CD8-positive, alpha-beta T cell (primary cell): ENCODE measurements at places on chromosomes 7 and 10. TPM values are rescaled to one million over a fixed set of nuclear protein-coding genes. Genes with fewer than 3 reads are reported as not detected.

EVX1 gene
- 0.24 TPM for total RNA-seq

CCL24 gene
- total RNA-seq: not detected

DNA sequence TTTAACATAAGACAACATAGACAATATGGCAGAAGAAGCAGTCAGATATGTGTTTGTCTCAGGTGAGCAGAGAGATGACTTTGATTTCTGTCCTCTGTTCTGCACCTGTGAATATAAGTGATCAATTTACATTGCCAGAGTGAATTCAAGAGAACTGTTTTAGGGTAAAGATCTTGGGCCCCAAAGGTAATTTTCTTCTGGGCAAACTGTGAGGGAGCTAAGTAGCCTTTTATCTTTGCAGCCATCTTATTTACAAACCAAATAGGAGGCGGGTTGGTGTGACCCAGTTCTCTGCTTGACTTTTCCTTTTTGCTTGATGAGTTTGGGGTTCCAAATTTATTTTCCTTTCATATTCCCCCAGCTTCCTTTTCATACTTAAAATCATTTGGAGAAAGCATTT is 118.2 kb downstream of the ANKRD26 start:
- no peak for DNase-seq

LBX1 gene
- total RNA-seq: not detected

LLCFC1 gene
- total RNA-seq: not detected

CREB3L2 gene
- total RNA-seq: 12.6 TPM

- DNase-seq: peak; percentile 17
These were observed 48.6 kb upstream of the SLIT1 start for GRCh38 chr10:97234400-97234799.

DNA sequence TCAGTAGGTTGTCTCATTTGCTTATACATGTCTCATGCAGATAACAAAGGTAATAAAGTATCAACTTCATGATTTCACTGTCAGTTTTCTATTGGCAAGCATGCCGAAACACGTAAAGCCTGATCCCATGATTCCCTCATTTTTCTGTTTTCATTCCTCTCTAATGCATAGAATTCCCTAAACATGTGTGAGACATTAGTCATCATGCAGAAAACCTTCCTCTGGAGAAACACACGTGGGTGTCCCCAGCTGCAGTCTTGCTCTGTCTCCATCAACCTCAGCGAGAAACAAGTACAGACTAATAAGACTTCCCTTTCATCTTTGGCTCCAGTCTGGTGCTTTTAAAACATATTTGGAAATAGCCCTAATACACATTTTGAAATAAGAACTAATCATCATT is 432.7 kb upstream of the VSTM2A start:
- DNase-seq: no peak

DNA sequence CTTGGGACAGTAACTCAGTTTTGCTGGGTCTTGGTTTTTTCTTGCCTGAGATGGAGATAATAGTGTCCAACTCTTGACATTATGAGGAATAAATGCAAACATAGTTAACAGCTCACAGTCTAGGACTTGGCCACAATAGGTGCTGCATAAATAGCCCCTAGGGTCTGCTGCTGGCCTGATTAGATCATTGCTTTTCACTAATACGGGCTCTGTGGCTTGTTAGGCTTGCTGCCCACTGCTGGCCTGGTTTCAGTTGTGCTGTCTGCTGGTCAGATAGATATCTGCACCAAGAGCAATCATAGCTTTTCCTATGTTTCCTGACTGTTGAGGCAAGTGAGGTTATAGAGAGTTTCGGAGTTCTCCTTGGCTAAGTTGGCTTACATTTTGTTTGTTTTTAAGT is 246.1 kb downstream of the DNAJB9 start:
- DNase-seq: no peak

PIP gene
- total RNA-seq: not detected

CACNB2 gene
- total RNA-seq: not detected

- DNase-seq: no peak
These were observed 511.6 kb upstream of the IGFBP3 start for GRCh38 chr7:46432708-46433107.

NKX1-2 gene
- total RNA-seq: not detected

- DNase-seq: no peak
These were observed 400.8 kb downstream of the SEMA3D start for GRCh38 chr7:84786073-84786472.

DNA sequence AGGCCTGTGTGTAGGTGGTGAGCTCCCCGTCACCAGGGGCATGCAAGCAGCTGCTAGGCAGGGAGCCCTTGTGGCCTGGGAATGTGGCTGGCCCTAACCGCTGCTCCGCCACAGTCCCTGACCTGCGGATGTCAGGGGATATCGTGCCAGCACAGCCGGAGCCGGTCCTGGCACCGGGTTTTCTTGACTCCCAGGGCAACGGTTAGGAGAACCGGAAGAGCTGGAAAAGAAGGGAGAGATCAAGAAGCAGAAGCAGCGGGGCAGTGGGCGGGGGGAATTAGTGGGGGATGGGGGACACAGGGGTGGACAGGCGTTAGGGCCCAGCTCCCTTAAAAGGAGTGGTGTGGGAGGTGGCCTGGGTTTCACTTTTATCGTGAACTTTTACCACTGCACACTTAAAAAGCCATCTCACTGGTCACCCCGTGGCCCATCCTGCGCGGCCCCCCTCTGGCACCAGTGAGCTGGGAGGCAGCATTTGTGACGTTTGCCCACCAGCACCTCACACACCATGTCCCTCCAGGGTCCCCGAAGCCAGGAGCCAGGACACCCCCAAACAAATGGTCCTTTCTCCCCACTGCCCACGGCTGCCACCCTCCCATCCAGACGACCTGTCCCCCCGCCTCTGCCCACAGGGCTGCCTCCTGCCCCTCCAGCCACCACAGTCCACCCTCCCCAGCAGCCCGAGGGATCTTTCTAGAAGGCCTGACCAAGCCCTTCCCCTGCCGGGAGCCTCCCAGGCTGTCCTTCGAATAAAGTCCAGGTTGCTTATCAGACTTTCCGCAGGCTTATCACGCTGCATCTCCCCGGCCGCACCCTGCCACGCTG is 1.8 kb upstream of the MICALL2 start:
- no peak for DNase-seq

C10orf62 gene
- not detected for total RNA-seq

DNA sequence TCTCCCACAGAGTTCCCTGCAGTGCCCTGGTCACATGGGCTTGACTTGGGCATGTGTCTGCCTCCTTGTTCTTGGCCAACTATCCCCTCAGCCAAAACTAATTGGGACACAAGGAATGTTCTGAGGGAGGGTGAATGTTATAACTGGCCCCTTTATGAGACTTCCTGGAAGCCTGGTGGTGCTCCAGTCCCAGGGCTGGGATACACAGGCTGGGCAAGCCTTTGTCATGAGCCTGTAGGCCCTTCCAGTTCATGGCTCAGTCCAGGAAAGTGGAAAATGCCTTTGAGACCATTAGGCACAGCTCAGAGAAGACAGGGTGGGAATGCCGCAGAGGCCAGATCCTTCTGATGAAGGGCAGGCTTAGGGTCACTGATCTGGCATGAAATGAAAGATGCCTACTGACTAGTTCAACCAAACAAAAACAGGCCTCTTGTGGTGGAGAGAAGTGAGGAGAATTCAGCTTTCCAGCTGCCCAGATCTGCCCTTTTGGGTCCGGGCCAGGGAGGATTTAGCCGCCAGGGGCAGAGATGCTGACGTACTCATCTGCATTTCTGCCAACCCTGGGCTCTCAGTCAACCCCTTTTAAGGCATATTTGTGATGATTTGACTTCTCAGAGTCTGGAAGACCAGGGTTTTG is 961.5 kb downstream of the KCNMA1 start:
- DNase-seq: no peak

- DNase-seq: no peak
These were observed 23.5 kb upstream of the SAMD9L start for GRCh38 chr7:93171606-93172226.

- no peak for DNase-seq
These were observed 182.6 kb downstream of the TCF7L2 start for GRCh38 chr10:113132591-113133121.

TAS2R41 gene
- not detected for total RNA-seq

- no peak for DNase-seq
These were observed 115.8 kb downstream of the SORBS1 start for GRCh38 chr10:95445223-95445836.

SFTPA1 gene
- not detected for total RNA-seq

GRCh38 chr7:155202106-155202871 is 95.4 kb upstream of the INSIG1 start:
- no peak for DNase-seq

ZNF425 gene
- total RNA-seq: 0.52 TPM

DNA sequence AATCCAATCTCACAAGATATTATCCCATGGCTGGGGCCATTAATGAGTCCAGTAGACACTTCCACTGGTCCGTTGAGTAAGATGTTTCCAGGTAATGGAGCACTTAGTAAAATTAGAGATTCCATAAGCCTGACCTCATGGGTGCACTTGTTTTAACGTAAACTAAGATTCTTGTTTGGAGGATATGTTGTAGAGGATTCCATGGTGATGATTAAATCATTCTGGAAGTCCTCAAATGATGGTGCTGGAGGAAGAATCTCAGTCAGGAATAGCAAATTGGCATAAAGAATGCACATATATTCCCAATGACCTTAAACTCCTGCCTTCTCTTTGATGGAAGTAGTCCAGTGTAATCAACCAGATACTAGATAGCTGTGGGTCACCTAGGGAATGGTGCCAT is 161.9 kb upstream of the PCLO start:
- no peak for DNase-seq

- no peak for DNase-seq
These were observed 35.7 kb downstream of the SLIT1 start for GRCh38 chr10:97150013-97150595.

MYL7 gene
- not detected for total RNA-seq

SPACDR gene
- total RNA-seq: not detected

DNA sequence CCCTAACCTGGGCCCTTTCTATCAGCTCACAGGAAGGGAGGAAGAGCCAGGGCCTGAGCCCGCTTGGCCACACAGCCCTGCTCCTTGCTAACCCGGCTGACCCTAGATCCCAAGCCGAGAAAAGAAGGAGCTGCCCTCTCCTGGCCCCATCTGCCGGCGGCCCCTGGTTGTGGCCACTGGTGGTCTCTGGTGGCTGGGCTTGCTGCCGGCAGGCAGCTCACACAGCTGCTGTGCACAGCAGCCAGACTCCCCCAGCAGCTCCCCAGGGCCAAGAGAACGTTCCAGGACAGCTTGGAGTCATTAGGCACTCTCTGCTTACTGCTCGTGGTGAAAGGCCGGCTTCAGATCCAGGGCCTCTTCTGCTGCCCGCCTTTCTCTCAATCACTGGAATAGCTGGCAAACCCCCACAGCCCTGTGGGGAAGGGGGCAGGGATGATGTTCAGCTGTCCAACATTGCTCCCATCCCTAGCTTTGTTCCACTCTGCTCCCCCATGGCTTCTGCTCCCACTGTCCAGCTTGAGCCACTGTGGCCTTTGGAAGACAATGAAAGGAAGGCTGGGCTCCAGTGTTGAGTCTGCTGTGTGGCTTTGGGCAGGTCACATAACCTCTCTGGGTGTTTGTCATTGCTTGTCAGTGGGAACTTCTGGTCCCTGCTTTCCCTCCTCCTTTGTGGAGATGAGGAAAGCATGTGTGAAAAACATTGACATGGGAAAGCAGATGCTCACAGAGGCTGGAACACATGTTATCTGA is 35.4 kb upstream of the COL13A1 start:
- no peak for DNase-seq

CD36 gene
- not detected for total RNA-seq

STOX1 gene
- not detected for total RNA-seq

DNA sequence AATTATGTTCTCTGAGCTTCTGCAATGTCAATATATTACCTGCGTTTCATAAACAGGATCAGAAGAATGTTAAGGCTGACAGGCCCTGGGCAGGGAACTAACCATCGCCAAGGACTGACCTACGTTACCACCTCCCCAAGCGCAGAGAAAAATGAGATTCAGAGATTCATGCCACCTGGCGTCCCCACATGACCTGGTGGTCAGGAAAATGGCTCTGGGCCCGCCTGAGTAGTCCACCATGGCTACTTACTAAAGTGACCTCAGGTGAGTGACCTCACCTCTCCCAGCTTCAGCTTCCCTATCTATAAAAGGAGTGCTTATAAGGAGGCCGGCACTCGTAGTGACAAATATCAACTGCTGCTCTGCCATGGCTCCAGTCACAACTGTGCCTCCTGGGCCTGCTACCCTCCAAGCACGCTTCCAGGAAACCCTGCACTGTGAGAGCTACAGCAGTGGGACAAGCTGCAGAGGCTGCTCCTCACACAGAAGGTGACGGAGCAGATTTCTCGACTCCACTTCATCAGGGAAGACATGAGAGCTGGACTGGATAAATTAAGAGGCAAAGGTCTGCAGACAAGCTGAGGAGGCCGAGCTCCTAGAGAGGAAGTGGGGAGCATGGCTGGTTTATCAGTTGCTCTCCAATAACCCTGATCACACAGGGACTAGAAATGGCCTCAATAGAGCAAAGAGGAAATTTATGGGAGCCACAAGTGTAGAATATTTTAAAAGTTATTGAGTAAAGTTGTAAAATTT is 103.0 kb downstream of the RNF216 start:
- DNase-seq: no peak

GSAP gene
- total RNA-seq: 11.9 TPM

- DNase-seq: no peak
These were observed 2.1 kb downstream of the ANK3 start for GRCh38 chr10:60387531-60387930.

GRCh38 chr7:129213828-129214227 is 11.0 kb upstream of the AHCYL2 start:
- DNase-seq: no peak

DNA sequence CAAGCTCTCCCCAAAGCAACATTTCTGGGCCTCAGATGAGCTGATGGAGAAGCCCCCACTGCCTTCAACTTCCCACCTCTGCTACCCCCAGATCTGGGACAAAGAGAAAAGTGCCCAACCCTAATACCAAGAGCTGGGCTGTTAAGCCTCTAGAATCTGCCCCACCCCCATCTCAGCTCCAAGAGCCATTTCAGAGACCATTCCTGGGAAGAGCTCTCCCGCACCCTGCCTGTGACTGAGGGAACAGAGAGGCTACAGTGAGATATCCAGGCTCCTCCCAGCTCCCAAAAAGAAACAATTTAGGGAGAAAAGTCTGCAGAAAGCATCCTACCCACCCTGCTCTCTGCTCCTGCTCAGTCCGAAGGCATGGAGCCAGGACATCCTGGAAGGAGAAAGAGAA is 2.5 kb upstream of the KCNH2 start:
- DNase-seq: no peak

- DNase-seq: no peak
These were observed 1.4 kb downstream of the FZD1 start for GRCh38 chr7:91265693-91266066.

- no peak for DNase-seq
These were observed 331.6 kb upstream of the HPS1 start for GRCh38 chr10:98778277-98778759.

DNA sequence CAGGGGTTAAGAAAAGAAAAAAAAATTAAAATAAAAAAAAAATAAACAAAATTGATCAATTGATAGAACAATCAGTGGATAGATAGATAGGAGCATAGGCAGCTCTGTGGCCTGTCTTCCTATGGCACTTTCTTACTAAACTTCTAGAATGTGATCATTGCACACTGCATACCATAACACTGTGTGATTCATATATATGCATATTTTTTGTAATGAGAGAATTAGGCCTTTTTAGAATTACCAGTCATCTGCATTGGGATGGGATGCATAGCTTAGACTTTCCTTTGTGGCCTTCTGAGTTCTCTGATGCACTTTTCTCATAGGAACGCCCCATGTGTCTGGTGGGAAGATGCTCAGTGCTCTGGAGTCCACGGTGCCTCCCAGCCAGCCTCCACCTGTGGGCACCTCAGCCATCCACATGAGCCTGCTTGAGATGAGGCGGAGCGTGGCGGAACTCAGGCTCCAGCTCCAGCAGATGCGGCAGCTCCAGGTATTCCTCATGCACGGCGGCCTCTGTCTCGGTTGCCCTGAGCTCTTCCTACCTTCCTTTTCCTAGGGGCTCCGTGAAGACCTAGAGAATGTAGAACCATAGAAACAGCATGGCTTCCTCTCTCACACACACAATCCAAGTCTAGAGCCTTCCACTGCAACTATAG is 222.5 kb downstream of the ARHGAP21 start:
- DNase-seq: no peak
